H4 (cell line): ENCODE measurements at places on chromosomes 5 and 9. TPM values are rescaled to one million over a fixed set of nuclear protein-coding genes. Genes with fewer than 3 reads are reported as not detected.

The TRAF2 gene
- total RNA-seq: 8.1 and 11.3 TPM in 2 replicates

The NEUROG1 gene
- total RNA-seq: not detected in 2 replicates

The DMRT3 gene
- not detected in 2 replicates for total RNA-seq

DNA sequence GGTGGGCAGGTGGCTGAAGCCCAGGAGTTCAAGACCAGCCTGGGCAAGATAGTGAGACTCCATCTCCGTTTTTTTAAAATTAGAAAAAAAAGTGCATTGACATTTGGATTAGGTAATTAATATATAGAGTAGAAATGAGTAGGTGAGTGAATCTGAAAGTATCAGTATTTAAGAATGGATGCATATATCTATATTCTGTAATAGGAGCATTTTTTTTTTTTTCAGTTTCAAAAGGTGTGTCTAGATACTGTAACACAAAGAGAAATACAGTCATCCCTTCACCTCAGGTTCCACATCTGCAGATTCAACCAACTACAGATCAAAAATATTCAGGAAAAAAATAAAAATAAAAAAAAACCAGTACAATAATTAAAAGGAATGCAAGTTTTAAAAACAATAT, 50.8 kb downstream of the RBM27 start:
- no peak for DNase-seq

GRCh38 chr9:16136451-16136850, 583.6 kb downstream of the CCDC171 start:
- DNase-seq: no peak

DNA sequence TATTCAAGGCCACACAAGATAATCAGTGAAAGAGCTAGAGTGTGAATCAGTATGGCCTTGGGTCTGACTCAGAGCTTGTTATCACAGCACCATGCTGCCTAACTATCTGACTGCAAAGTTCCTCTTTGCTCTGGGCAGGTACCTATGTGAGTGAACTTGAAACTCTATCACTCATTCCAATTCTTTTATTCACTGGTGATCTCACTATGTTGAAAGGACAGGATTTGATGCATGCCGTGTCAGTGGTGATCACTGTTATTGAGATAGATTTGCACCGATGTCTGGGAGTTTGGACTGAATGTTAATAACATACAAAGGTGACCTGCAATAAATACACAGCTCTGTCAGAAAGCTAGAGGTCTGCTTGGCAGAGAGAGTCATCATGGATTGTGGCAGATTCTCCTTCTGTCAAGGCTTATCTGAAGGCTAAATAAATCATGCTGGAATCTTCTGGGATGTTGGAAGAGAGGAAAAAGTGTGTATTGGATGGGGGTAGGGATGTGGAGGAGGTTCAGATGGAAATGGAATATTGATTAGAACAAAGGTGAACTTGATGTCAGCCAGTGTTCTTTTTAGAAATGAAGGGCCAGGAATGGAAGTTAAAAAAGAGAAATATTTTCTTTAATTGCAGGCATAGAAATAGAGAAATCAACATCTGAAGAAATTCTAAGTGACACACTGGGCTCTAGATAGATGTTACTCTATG, 91.8 kb upstream of the TNC start:
- DNase-seq: no peak

GRCh38 chr9:127283917-127284497, 19.4 kb downstream of the GARNL3 start:
- no peak for DNase-seq

GRCh38 chr5:101678481-101679193, 617.4 kb downstream of the SLCO4C1 start:
- DNase-seq: peak; percentile 72

DNA sequence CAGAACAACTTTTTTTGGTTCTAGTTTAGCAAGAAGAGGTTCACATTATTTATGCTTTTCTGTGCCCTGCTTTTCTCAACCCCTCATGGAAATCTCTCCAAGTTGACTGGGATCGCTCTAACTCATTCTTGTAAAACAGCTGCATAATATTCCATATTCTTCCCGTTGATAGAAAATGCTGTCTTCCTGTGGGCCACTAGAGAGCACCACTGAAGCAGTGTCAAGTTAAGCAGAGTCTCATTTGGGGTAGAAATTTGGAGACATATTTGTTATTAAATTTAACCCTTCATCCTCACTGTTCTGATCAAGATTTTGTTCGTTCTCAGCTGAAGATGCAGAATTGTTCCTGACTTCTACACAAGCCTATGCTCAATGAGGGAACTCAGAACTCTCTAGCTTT, 140.1 kb downstream of the CEMIP2 start:
- no peak for DNase-seq

DNA sequence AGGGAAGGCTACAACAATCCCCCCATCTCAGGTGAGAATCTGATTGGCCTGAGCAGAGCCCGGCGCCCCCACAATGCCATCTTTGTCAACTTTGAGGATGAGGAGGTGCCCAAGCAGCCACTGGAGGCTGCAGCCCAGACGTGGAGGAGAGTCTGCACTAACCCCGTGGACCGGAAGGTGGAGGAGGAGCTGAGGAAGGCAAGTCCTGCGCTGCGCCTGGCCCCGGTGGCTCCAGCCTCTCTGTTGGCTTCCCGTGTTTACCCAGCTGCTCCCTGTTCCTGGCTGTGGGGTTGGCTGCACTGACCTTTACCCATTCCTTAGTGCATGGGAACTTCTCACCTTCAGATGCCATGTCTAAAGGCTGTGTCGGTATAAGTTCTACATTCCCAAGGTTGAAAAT, 11.0 kb upstream of the CEL start:
- DNase-seq: no peak

- DNase-seq: no peak
Observed at GRCh38 chr9:108441726-108442125, 414.1 kb downstream of the ACTL7B start.

GRCh38 chr5:41290810-41291209, 77.5 kb upstream of the C6 start:
- no peak for DNase-seq
